H9 (cell line): ENCODE measurements at places on chromosomes 1 and 21. TPM values are rescaled to one million over a fixed set of nuclear protein-coding genes. Genes with fewer than 3 reads are reported as not detected.
A peak's percentile ranks its signal among the peaks of the same experiment; 100 is the strongest.

TFF2 gene
- not detected in 2 replicates for total RNA-seq

SPRR5 gene
- not detected in 2 replicates for total RNA-seq

ANP32E gene
- total RNA-seq, result 103 and 106 TPM in 2 replicates

PDPN gene
- total RNA-seq, result 199 and 205 TPM in 2 replicates

TIE1 gene
- 0.64 and 1.2 TPM in 2 replicates for total RNA-seq

INTS11 gene
- 138 and 139 TPM in 2 replicates for total RNA-seq

KCNK2 gene
- 0.37 and 0.44 TPM in 2 replicates for total RNA-seq

TMIGD3 gene
- total RNA-seq, result not detected in 2 replicates

DNA sequence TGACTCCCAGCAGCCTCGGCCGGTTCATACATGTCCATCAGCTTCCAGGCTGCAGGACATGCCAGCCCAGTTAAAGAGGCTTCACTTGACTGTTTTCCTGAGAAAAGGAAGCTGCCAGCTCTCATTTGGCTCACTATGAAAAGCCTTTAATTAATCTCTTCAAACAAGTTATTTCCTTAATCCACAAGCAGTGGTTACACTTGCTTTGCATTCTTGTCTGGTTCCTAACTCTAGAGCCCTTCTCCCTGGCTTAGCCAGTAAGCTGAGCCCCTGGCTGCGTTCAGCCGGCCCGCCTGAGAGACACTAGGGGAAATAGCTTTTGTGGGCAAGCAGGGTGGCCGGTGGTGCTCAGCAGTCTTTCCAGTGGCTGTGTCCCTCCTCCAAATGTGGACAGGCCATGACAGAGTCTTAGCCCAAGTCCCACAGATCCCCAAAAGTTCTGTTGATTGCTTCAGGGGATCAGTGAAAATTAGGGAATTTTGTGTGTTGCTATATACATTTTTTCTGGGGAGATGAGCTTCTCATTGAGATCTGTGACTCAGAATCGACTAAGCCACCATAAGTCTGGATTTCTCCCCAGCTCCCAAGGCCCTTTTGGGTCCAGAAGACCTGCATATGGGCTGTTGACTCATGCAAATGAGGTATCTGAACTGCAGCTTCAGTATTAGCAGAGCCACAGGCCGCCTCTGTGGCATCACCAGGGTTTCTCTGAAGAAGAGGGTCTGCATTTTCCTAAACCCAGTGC is 10.1 kb downstream of the ATF3 start:
- H3K4me3 ChIP-seq, result no peak overlapping the region
- no peaks in the 10 kb centered on the region for H3K27me3 ChIP-seq
- no peak for DNase-seq
- H3K36me3 ChIP-seq, result peaks cover 30% of the 10 kb centered on the region

- H3K4me3 ChIP-seq, result no peak overlapping the region
- 0 out of 2 replicates have a peak, but pooled peaks cover 5% of the 10 kb centered on the region for H3K4me1 ChIP-seq
- H3K36me3 ChIP-seq, result peaks cover 4% of the 10 kb centered on the region; the same call in 1 of the 3 replicates
- DNase-seq, result no peak
- no peaks in the 10 kb centered on the region for H3K27me3 ChIP-seq
Measured at GRCh38 chr1:67793562-67793961, 39.7 kb downstream of the GNG12 start.

DNA sequence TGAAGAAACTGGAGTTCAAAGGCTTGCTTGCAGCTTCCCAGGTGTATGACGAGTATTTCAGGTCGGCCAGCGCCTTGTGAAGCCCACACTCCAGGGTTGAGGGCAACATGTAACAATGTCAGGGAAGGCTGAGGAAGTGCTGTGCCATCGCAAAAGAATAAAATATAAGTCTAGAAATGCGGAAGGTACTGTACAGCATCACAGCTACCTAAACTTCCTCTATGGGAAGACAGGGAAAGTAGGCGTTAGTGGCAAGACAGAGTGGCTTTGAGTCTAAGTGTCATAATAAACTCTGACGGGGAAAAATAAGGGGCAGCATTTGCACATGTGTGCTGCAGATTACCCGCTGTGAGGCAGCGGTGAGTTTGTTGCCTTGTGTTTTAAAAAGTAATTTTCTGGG is 28.9 kb downstream of the DOP1B start:
- peaks cover 5% of the 10 kb centered on the region; the same call in 1 of the 2 replicates for H3K36me3 ChIP-seq
- H3K27me3 ChIP-seq, result no peaks in the 10 kb centered on the region
- H3K4me3 ChIP-seq, result no peak overlapping the region
- H3K4me1 ChIP-seq, result no peaks in the 10 kb centered on the region; the same call in 1 of the 2 replicates

- no peaks in the 10 kb centered on the region for H3K36me3 ChIP-seq
- no peak overlapping the region for H3K4me3 ChIP-seq
- H3K27ac ChIP-seq, result no peak overlapping the region
Measured at GRCh38 chr1:78096976-78097375, 51.2 kb downstream of the GIPC2 start.

DNA sequence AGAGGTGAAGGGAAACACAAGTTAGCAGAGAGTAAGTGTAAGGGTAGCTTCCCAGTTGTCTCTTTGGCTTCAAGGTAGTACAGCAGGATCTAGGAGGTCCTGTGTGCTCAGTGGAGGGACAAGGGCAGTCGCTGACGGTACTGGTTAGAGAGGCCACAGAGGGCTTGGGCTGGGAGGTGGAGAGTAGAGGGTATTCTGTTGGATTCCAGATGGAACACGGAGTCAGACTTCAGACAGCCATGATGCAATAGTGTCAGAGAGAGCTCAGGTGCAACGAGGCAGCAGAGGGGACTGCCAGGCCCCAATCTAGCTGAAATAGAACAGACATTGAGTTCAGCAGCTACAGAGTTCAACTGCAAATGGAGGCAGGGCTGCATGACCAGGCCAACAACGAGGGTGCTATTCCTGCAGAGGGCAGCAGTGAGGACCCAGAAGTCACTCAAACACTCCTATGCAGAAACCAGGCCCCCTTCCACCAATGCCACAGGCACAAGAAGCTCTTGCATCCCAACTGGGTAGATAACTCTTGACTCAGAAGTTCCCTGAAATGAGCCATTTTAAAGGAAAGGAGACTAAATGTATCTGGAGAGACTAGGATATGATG is 325.0 kb upstream of the ESRRG start:
- H3K27me3 ChIP-seq, result no peaks in the 10 kb centered on the region
- peak; percentile 80 for DNase-seq
- H3K36me3 ChIP-seq, result no peaks in the 10 kb centered on the region
- no peaks in the 10 kb centered on the region for H3K4me1 ChIP-seq
- H3K27ac ChIP-seq, result no peak overlapping the region
- no peak overlapping the region for H3K4me3 ChIP-seq

- no peak overlapping the region for H3K4me3 ChIP-seq
- H3K36me3 ChIP-seq, result no peaks in the 10 kb centered on the region
- no peaks in the 10 kb centered on the region for H3K27me3 ChIP-seq
- H3K4me1 ChIP-seq, result no peaks in the 10 kb centered on the region
- no peak overlapping the region for H3K27ac ChIP-seq
- DNase-seq, result no peak
Measured at GRCh38 chr1:37433171-37433570, 41.2 kb upstream of the ZC3H12A start.

DNA sequence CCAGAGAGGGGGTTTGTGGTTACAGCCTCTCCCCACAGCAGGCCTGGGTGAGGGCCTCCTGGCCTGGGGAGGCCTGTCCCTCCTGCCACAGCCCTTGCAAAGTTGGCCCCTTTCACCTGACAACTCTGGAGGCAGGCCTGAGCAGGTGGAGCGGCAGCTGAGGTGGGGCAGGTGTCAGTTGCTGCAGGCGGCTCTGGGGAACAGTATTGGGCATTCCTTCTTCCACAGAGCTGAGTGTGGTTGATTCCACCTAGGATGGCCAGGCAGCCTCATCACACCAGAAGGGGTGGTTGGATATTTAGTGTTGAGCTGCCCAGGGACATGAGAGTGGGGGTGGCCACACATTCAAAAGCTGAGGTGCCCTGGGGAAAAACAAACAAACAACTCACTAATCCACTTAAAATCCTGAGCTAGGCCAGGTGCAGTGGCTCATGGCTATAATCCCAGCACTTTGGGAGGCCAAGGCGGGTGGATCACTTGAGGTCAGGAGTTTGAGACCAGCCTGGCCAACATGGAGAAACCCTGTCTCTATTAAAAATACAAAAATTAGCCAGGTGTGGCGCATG is 31.1 kb downstream of the PIGP start:
- H3K4me1 ChIP-seq, result peaks cover 3% of the 10 kb centered on the region
- no peak overlapping the region for H3K4me3 ChIP-seq
- H3K27me3 ChIP-seq, result peaks cover 11% of the 10 kb centered on the region; the same call in 1 of the 2 replicates
- no peak for DNase-seq
- no peaks in the 10 kb centered on the region for H3K36me3 ChIP-seq
- no peak overlapping the region for H3K27ac ChIP-seq

- no peaks in the 10 kb centered on the region for H3K27me3 ChIP-seq
- no peak overlapping the region for H3K27ac ChIP-seq
- DNase-seq, result no peak
- H3K4me3 ChIP-seq, result no peak overlapping the region
- H3K4me1 ChIP-seq, result no peaks in the 10 kb centered on the region
Measured at GRCh38 chr1:248164031-248164430, 10.6 kb upstream of the OR2M2 start.

GRCh38 chr1:230781594-230781993 is 34.4 kb downstream of the CAPN9 start:
- peaks cover 47% of the 10 kb centered on the region for H3K27me3 ChIP-seq
- no peak overlapping the region for H3K4me3 ChIP-seq
- no peaks in the 10 kb centered on the region; the same call in 1 of the 2 replicates for H3K4me1 ChIP-seq
- no peaks in the 10 kb centered on the region for H3K36me3 ChIP-seq

DNA sequence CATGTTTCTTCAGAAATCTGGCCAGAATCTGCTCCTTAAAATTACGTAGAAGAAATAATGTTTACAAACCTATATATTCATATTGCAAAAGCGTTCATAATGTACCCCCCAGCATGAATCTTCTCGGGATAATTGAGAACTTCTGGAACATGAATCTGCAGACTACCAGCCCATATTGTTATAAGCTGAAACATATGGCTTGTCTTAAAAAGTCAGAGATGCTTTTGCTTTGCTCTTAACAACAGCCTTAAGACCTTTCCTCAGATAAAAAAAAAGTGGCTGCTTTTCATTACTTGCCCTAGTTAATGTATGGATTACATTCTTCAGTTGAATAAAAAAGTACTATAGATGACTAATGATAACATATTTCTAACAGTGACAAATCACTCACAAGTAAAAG is 15.0 kb upstream of the ZZZ3 start:
- H3K27ac ChIP-seq, result no peak overlapping the region
- H3K27me3 ChIP-seq, result no peaks in the 10 kb centered on the region
- no peaks in the 10 kb centered on the region for H3K4me1 ChIP-seq
- peaks cover 13% of the 10 kb centered on the region for H3K36me3 ChIP-seq
- H3K4me3 ChIP-seq, result no peak overlapping the region

GRCh38 chr1:66968574-66968973 is 43.8 kb downstream of the MIER1 start:
- no peak for DNase-seq
- H3K4me1 ChIP-seq, result no peaks in the 10 kb centered on the region
- H3K4me3 ChIP-seq, result no peak overlapping the region
- peaks cover 27% of the 10 kb centered on the region for H3K36me3 ChIP-seq

DNA sequence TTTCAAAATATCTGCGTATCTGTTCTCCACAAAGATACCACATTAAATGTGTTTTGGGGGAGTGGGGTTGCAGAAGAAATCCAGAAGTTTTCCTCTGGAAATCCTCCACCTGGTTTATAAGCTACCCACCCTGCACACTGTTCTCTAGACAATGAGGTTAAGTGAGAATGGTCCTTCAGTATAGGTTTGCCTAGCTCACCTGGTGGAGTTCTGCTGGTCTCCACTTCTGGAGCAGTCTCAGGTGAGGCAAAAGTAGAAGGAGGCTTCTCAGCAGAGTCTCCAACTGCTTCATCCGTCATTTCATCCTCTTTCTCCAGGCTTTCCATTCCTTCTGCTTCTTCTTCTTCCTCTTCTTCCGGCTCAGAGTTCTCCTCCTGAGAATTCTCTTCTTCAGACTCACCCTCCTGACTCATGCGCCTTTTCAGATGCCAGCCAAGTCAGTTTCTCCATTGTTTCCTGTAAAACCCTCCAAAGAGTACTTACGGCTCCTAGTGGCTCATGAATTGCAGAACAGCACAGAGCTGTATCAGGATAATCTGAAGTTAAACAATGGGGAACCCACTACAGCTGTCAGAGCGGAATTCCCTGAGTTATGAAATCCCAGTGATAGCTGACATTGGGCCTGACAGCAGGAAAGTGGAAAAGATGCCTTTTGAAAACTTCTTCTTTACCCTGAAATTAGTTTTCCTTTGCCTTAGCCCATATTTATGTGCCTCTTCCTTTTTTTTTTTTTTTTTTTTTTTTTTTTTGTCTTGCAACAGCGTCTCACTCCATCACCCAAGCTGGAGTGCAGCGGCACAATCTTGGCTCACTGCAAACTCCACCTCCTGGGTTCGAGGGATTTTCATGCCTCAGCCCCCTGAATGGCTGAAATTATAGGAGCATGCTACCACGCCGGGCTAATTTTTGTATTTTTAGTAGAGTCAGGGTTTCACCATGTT is 38.5 kb downstream of the MSTO1 start:
- H3K36me3 ChIP-seq, result peaks cover 11% of the 10 kb centered on the region
- no peaks in the 10 kb centered on the region for H3K27me3 ChIP-seq
- H3K4me3 ChIP-seq, result no peak overlapping the region
- no peaks in the 10 kb centered on the region for H3K4me1 ChIP-seq
- peak; percentile 40 for DNase-seq
- peak overlapping the region; percentile 38 for H3K27ac ChIP-seq

DNA sequence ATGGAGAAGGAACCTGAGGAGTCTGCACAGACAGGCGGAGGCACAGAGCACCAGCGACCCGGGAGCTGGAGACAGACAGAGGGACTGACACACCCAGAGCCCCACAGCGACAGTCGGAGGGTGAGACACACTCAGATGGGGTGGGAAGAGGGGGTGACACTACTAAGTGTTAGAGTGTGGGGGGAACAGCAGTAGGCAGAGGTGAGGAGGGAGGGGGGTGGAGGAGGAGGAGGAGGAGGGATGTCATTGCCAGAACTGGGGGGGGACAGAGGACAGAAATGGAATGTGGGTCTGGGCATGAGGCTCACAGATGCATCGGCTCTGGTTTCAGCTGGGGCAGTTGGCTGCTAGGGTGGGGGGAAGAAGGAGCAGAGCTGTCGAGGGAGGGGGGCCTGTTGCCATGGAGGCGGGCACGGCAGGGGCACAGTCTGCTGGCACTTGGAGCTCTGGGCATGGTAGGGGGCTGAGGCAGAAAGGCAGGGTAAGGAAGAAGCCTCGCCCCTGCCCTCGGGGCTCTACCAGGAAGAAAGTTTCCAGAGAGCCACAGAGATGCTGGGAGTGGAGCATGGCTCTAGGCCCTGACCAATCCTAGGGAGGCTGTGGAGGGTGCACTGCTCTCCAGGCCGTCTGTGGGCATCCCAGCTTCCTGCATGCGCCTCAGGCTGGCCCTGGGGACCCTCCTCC is 37.3 kb downstream of the AHDC1 start:
- no peaks in the 10 kb centered on the region for H3K27me3 ChIP-seq
- no peaks in the 10 kb centered on the region for H3K36me3 ChIP-seq
- H3K4me3 ChIP-seq, result no peak overlapping the region
- no peak for DNase-seq

- H3K4me3 ChIP-seq, result no peak overlapping the region
- H3K36me3 ChIP-seq, result peaks cover 51% of the 10 kb centered on the region
- DNase-seq, result no peak
Measured at GRCh38 chr1:155313261-155313660, 4.6 kb downstream of the FDPS start.

- no peaks in the 10 kb centered on the region for H3K36me3 ChIP-seq
- no peak for DNase-seq
- no peak overlapping the region for H3K4me3 ChIP-seq
- H3K27ac ChIP-seq, result no peak overlapping the region
Measured at GRCh38 chr1:39776400-39776713, 5.2 kb upstream of the OXCT2 start.
